Caco-2 (cell line): ENCODE measurements at places on chromosomes 1 and 21. TPM values are rescaled to one million over a fixed set of nuclear protein-coding genes. Genes with fewer than 3 reads are reported as not detected.

TAS1R1 gene
- not detected in 2 replicates for total RNA-seq

DNA sequence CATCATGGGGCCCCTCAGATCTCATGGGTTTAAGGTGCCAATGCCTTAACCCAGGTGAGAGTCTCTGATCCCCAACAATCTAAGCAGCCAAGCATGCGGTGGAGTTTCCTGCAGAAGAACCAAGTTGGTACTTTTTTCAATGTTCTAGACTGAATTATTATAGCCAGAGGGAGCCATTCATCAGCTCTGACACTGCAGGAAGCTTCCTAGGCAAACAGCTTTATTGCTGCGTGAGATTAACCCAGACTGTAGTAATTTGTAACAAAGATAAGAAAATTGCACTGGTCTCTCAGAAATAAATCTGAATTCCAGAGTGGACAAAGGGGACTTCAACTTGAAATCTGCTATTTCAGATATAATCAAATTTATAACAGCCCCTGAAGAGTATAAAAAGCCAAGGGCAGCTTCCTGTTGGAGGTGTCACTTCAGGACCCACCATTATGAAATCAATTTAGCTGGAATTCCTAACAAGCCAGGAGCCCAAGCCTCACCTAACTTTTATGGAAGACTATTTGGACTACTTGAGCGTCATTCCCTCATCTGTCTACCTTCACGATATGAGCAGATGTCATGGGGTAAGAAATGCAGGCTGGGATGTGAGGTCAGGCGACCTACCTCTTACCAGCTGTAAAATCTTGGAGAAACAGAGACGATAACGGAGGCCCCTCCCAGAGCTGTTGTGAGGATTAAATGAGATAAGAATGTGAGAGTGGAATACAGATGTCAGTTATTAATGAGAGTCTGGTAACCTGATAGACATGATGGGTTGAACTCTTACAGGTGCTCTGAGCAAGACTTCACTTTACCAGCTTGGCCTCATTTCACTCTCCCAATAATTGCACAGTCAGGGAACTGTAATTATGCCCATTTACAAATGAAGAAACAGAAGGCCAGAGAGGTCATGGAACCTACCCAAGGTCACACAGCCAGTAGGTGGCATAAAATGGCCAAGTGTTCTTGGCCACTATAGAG, 135.1 kb downstream of the RRAGC start:
- H3K4me1 ChIP-seq, result no peaks in the 10 kb centered on the region
- no peak overlapping the region for H3K4me3 ChIP-seq
- no peak for DNase-seq
- no peak overlapping the region for H3K27ac ChIP-seq
- H3K36me3 ChIP-seq, result no peaks in the 10 kb centered on the region
- H3K27me3 ChIP-seq, result no peaks in the 10 kb centered on the region

DNA sequence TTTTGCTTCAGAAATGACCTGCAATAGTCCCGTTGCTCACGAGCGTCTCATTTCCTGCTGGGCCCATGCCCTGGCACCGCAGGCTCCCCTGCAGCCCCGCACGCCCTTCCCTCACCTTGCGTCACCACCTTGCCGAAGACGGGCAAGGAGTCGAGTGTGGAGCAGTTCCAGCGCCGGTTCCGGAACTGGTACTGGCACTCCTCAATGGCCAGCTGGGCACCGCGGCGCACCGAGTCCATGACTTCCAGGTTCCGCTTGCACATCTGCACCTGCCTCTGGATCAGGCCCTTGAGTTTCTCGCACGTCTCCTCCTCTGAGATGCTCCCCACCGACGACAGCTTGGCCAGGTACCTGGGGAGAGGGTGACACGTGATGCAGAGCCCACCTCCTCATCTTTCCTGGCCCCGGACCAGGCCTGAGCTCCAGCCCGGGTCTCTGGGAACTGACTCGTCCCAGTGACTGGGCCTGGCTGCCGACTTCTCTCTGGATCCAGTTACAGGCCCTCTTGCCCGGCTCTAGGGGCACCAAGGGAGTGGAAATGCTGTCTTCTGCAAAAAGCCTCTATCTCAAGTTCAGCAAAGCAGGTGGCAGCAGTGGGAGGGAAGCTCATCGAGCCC, 13.3 kb downstream of the WNT4 start:
- no peak overlapping the region for H3K27ac ChIP-seq
- DNase-seq, result no peak
- no peaks in the 10 kb centered on the region for H3K27me3 ChIP-seq

CYP4A22 gene
- total RNA-seq, result not detected in 2 replicates

ANXA9 gene
- total RNA-seq, result 30.0 and 42.5 TPM in 2 replicates

- H3K4me1 ChIP-seq, result peaks cover 1% of the 10 kb centered on the region; the same call in 1 of the 2 replicates
- H3K4me3 ChIP-seq, result no peak overlapping the region
- no peak for DNase-seq
- peaks cover 2% of the 10 kb centered on the region for H3K36me3 ChIP-seq
Measured at GRCh38 chr1:235136111-235136510, 7.5 kb upstream of the TOMM20 start.

GRCh38 chr1:42260376-42261070, 74.5 kb downstream of the FOXJ3 start:
- peaks cover 5% of the 10 kb centered on the region; the same call in 1 of the 2 replicates for H3K4me1 ChIP-seq
- H3K27me3 ChIP-seq, result no peaks in the 10 kb centered on the region
- H3K4me3 ChIP-seq, result no peak overlapping the region
- DNase-seq, result no peak
- H3K27ac ChIP-seq, result no peak overlapping the region

- no peak overlapping the region for H3K4me3 ChIP-seq
- H3K4me1 ChIP-seq, result no peaks in the 10 kb centered on the region
- H3K27me3 ChIP-seq, result no peaks in the 10 kb centered on the region
- no peak overlapping the region for H3K27ac ChIP-seq
Measured at GRCh38 chr1:59162665-59163064, 134.2 kb upstream of the FGGY start.

DNA sequence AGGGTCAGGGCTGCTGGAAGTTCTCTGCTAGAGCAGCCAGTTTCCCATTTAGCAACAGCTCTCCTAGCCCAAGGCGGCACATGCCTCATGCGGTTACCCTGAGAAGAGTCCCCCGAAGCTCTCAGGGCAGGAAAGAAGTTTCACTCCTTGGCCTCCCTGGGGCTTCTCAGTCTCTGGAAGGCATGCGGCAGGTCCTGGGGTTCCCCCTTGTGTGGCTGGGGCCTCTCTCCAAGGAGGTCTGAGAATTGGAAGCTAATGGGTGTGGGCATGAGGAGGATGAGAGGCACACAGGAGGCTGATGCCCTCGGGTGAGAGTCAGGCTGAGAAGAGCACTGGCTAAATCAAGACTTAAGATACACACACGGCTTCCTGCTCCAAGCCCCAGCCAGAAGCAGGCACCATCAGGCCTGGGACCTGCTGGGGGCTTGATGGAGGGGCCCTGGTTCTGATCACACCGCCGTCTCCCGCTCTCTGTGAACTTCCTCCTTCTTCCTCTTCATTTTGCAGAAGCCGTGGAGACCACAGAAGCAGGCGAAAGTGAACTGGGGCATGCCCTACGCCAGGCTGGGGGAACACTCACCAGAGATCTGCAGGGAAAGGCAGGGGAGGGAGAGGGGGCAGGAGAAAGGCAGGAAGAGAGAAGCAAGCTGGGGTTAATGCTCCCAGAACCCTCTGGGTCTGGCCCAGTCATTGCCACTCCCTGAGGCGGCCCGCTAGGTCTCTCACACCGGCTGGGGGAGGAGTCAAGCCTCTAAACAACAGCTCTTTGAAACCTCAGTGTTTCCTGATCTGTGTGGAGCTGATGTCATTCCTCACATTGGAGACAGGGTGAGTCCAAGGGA, 15.1 kb downstream of the BLACAT1 start:
- H3K4me1 ChIP-seq, result no peaks in the 10 kb centered on the region
- DNase-seq, result no peak
- H3K27ac ChIP-seq, result no peak overlapping the region

GRCh38 chr21:26934383-26934782, 32.5 kb downstream of the ADAMTS5 start:
- H3K27me3 ChIP-seq, result no peaks in the 10 kb centered on the region
- no peak overlapping the region for H3K27ac ChIP-seq
- no peaks in the 10 kb centered on the region for H3K36me3 ChIP-seq
- no peak overlapping the region for H3K4me3 ChIP-seq
- H3K4me1 ChIP-seq, result no peaks in the 10 kb centered on the region

DNA sequence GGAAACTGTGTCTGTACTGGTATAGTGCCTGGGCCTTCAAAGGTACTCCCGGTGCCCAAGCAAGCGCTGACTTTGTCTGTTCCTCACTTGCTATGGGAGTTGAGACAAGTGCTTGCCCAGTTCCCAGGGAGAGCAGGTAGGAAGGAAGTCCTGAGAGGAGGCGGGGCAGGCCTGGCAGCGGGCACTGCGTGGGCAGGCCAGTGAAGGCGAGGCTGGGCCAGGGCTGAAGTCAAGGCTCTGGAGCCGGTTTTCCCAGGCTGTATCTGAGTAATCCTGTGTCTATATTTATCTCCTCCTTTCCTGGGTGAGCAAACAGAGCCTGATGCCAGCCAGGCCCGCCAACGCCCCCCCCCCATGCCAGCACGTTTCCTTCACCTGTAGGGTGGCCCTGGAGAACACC, 15.9 kb upstream of the EDN2 start:
- H3K4me3 ChIP-seq, result no peak overlapping the region
- no peak overlapping the region for H3K27ac ChIP-seq
- no peaks in the 10 kb centered on the region for H3K36me3 ChIP-seq
- H3K4me1 ChIP-seq, result peaks cover 40% of the 10 kb centered on the region
- H3K27me3 ChIP-seq, result no peaks in the 10 kb centered on the region

VSIG8 gene
- total RNA-seq, result not detected in 2 replicates

GRCh38 chr1:109493805-109494539, at the start of gene CYB561D1:
CYB561D1 (plus strand) TSS chr1:109494094; CDS start chr1:109494140, 46 bp downstream.
- peak within 1 kb of the TSS; percentile 69 for H3K27ac ChIP-seq
- no peaks in the 10 kb centered on the region for H3K27me3 ChIP-seq
- no peaks in the 10 kb centered on the region for H3K36me3 ChIP-seq
- no peaks in the 10 kb centered on the region for H3K4me1 ChIP-seq

DNA sequence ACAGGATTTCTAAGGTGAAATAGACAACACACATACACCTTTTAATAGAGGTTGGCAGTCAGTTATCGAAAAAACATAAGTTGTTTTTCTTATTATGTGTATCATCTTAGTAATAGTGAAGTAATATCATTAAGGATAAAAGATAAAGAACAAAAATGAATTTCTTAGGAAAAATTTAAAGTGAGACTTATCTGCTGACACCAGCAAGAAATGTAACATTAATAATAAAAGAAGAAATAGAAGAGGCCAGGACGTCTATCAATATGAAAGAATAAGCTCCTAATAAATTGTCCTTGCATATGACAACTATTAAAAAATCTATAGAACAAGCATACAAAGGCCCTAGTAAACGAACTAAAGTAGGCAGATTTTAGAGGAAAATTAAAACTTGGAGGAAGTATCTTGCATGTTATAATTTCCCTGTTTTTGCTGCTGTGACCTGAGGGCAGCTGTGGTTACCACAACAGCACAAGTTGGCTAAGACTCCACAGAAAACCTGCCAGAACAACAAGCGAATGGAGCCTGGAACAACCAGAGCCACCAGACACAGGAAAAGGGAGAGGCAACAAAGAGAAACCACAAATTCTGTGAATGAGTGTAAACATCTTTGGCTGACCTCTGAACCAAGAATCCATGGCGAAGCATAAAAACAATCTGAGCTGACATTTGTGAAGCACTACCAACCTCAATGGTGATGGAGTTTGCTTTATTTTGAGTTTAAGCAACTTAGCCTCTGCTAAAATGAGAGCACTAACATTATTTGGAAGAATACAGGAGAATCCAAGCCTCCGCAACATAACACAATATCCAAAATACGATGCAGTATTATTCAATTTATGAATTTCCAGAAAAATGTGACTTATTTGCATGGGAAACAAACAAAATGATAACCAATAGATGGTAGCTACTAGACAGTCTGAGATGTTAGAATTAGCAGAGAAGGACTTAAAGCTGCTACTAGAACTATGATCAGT, 207.5 kb downstream of the KCNT2 start:
- no peaks in the 10 kb centered on the region for H3K36me3 ChIP-seq
- no peaks in the 10 kb centered on the region for H3K27me3 ChIP-seq
- no peak overlapping the region for H3K27ac ChIP-seq
- H3K4me1 ChIP-seq, result no peaks in the 10 kb centered on the region
- H3K4me3 ChIP-seq, result no peak overlapping the region
- no peak for DNase-seq

LRRC47 gene
- total RNA-seq, result 44.3 and 48.5 TPM in 2 replicates

FAM72D gene
- 5.1 and 5.9 TPM in 2 replicates for total RNA-seq

FAM151A gene
- total RNA-seq, result 21.4 and 22.3 TPM in 2 replicates

DNA sequence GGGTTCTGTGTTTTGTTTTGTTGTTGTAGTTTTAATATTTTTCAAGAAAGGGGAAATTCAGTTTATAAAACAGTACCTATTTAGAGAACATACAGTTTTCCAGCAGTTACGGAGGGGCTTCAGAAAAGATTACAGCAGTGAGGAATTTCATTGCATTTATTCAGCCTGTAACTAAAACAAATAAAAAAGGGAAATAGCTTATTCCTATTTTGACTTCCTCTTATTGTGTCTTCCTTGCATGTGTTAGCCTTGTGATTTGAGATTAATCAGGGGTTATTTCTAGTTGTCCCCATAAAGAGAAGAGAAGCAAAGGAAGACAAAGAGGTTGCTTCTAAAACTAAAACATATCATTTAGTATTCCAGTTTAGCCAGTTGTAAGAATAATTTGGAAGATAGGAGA, 35.0 kb downstream of the CTTNBP2NL start:
- H3K4me1 ChIP-seq, result no peaks in the 10 kb centered on the region
- H3K36me3 ChIP-seq, result no peaks in the 10 kb centered on the region
- H3K4me3 ChIP-seq, result no peak overlapping the region
- no peak overlapping the region for H3K27ac ChIP-seq
- no peaks in the 10 kb centered on the region for H3K27me3 ChIP-seq
- no peak for DNase-seq

SGIP1 gene
- total RNA-seq, result not detected in 2 replicates

DNA sequence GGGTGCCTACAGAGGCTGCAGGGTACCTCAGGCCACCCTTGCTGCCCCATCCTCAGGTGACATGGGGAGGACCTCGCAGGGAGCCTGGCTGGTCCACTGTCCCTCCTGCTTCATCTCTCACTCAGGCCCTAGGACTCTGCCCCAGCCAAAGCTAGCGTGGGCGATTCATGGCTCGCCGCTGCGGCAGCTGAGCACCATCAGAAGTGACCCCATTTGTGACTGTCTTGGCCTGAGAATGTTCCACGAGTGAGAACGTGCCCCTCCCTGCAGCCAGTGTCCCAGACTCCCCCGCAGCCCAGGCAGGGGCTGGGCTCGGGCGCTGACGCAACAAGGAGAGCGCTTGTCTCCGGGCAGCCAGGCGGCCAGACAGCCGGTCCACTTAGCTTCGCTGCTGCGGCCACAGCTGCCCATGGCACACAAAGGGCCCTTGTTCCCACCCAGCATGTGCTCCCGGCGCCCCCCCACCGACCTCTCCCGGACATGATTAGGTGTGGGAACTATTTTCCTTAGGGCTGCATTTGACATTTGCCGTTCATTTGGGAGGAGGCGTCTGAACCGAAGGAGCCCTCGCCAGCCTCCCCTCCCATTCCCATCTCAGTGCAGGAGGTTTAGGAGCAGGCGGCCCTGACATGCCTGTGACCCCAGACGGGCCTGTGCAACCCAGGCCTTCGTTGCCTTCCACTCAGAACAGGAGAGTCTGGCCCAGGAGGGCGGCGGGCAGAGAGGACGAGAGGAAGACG, 19.3 kb upstream of the POFUT2 start:
- peak; percentile 21 for DNase-seq
- no peak overlapping the region for H3K4me3 ChIP-seq
- H3K4me1 ChIP-seq, result peaks cover 13% of the 10 kb centered on the region
- no peaks in the 10 kb centered on the region for H3K36me3 ChIP-seq
- H3K27me3 ChIP-seq, result no peaks in the 10 kb centered on the region

GRCh38 chr1:37851782-37852210, 7.6 kb downstream of the MTF1 start:
- H3K4me3 ChIP-seq, result no peak overlapping the region
- H3K36me3 ChIP-seq, result no peaks in the 10 kb centered on the region
- H3K27ac ChIP-seq, result no peak overlapping the region
- no peak for DNase-seq
